ENCODE measurements at places on chromosomes 3 and 15.

DNA sequence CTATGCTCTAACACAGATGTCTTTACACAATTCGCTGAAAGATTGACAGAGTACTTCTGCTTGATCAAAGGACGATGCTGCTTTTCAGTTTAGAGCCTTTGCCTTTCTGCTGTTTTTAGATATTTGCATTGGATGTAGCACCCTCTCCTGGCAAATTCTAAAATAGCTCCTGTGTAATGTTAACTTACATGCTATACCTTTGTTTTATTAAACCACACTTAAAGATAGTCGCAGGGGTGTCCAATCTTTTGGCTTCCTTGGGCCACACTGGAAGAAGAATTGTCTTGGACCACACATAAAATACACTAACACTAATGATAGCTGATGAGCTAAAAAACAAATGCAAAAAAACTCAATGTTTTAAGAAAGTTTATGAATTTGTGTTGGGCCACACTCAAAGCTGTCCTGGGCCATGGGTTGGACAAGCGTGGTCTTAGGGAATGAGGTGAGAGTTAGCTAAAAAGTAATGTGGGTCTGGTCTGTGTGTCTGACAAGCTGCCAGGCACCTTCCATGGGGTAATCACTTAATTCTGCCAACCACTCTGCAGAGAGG lies 62.9 kb downstream of the ATG7 start:
- no peak for DNase-seq

DNA sequence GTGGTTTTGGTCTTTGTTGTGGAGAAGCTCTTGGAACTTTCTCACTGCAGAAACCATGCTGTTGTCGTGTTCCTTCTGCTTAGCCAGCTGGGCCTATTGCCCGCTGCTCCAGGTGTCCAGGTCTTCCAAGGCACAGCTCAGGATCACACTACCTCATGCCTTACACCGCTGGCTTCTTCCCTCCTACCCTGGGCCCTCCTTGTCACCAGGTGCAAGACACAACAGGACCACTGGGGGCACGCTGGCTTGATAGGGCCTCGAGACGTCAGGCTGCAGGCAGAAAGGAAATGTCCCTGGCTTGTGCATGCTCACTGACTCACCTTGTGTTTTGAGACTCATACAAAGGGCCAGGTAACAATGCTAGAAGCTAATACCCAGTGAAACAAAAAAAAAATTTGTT lies 32.3 kb downstream of the PAQR9 start:
- DNase-seq, result no peak

DNA sequence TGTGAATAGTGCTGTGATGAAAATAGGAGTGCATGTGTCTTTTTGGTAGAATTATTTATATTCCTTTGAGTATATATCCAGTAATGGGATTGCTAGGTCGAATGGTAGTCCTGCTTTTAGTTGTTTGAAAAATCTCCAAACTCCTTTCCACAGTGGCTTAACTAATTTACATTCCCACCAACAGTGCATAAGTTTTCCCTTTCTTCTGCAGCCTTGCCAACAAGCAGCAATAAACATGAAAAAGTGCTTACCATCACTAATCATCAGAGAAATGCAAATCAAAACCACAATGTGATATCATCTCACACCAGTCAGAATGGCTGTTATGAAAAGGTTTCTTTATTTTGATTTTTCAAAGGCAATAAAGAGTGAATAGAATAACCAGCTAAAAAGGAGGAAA lies 1105.9 kb downstream of the NAALADL2 start:
- DNase-seq, result no peak

DNA sequence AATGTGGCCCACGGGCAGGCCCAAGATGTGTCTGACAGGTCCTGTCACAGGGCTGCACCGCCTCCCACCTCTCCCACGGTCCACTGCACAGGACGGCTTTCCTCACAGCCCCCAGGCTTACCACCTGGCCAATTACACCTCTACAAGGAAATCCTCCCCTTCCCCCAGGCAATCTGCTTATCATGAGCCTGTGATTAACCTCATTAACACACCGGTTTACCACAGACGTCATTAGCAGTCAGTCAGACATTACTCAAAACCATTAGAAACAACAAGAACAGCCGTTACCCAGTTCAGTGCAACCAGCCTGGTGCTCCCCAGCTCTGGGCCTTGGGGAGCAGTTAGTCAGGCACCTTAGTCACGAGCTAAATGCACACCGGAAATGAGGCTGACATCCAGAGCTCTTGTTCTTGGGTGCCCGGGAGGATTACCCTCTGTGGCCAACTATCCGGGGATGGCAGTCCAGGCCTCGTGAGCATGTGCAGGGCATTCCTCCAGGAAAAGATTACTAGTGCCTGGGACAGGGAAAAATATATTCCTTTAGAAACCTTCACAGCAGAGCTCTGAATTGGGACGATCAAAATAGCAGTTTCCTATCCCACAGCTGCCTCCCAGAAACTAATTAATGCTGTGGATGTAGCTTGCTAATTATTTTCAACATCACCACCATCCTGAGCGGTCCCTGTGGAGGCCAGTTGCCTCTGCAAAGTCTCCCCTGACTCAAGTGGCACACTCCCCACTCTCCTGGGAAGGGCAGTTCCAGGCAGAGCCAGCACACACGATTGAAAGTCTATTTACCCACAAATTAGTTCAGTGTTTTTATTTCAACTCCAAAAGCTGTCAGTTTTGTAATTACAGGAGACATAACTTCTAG lies 117.4 kb upstream of the ZBED2 start:
- DNase-seq, result peak; percentile 28

DNA sequence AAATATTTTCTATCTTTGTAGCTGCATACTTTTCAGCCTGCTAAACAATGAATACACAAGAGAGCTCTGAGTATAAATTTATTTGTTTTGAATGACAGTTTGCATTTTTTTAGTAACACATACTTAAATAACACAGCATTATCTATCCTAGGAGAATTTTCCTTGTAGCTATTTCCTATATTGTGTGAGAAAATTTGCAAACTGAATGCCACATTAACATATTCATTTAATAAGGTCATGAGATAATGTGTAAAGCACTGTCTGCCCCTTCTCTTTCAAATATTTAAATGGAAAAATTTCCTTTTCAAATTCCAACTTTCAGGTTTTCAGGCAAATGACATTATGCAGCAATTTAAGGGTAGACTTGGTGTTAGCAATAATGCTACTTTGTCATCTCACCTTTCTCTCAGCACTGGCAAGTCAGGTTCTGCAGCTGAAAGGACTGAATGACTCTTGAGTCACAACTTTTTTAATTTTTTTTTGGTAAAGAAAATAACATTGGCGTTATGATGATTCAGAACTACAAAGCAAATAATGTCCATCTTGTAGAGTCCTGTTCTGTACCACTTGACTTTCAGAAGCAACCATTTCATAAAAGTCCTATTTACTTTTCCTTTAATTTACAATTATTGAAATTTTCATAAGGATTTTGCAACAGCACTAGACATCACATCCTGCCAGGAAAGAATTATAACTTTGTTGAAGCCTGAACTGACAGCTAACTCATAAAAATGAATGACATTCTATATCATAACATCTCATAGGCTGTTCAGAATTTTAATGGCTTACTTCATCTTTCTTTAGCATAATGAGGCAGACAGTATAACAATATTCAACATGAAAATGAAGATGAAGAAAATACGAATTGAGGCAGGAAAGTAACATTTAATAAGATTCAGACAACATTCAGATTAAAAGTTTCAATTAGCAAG lies 681.6 kb upstream of the SEMA6D start:
- no peak for DNase-seq

DNA sequence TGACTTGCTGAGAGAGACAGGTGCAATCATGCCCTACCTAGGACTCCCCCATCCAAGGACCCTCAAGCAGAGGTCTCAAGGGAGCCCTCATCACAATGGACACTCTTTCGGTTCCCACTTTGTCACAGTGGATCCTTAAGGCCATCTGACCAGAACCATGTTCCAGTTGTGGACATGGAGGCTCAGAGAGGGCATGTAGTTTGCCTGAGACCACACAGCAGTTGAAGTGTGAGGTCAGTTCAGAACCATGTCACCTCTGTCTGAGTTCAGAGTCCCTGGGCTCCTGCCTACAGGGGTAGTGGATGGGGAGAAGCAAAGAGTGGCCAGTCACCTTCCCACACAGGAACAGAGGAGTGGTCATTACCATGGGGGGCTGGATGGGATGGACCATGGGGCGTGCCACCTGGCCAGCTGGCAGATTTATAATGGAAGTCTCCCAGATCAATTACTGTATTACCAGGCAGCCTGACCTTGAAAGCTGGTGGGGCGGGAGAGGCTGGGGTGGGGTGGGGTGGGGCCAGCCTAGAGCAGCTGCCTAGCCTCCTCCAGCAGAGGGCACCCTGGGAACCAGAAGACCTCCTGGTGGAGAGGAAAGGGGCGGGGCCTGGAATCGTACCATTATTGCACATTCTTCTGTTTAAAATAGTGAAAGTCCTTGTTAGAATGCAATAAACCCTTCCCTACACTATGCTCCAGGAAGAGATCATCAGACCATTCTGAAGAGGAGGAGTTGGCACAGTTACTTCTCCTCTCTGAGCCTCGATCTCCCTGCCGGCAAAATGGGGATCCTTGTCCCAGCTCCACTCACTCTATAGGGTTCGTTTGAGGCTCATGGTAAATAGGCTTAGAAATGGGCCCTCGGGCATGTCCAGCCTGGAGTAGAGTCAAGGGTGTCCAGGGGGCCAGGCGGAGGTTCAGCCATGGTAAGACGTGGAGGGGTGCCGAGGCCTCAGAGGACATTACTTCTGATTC lies 26.9 kb upstream of the LINGO1 start:
- no peak for DNase-seq

DNA sequence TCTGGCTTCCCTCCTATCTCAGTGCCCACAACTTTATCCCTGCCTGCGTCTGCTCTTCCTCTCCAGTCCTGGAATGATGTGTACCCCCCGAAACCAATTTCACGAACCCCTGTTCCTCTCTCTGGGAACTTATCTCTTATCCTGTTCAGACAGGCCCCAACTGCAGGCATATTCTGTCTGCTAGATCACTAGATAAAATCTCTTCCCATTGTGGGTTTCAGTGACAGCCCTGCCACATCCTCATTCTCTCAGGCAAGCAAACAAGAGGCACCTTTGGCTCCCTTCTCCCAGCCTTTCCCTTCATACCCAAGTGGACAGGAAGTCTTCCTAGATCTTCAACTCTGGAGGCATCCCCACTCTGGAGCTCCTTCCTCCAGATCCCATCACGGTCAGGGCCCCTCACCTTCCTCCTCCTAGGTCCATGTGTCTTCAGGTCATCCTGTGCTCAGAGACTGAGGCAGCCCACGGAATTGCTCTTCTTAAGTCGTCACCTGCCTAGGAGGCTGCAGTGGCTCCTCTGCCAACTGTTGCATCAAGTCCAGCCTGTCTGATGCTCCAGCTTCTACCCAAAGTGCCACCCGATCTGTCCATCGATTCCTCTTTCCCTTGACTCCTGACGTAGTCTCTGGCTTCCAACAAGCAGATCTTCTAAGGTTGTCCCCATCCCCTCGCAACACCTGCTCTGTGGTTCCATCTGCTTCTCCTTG lies 190.8 kb downstream of the SLCO3A1 start:
- DNase-seq, result no peak

DNA sequence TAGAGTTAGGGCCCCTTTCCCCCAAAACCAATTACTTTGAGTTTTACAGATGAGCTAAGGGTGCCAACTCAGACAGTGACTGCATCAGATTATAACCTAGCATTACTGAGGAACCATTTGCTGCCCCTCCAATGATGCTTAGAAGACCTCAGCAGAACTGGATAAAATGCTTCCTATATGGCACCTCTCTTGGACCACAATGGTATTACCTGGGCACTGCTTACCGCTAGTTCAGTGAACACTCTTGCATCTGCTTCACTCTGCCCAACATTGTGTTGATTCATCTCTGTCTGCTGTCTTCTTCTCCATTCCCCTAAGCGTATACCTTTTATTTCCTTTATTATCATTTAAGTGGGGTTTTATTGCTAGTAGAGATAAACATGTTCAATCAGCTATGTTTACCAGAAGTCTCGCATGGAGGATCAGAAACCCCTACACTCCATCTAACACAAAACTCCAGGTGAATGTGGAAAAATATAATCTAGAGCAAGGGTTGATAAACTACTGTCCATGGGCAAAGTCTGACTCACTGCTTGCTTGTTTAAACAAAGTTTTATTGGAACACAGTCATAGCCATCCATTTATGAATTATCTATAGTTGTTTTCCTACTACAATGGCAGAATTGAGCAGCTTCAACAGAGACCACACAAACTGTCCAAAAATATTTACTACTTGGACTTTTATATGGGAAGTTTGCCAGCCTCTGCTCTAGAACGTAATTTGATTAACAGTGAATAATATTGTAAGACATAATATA lies 100.2 kb upstream of the PTX3 start:
- DNase-seq, result no peak

DNA sequence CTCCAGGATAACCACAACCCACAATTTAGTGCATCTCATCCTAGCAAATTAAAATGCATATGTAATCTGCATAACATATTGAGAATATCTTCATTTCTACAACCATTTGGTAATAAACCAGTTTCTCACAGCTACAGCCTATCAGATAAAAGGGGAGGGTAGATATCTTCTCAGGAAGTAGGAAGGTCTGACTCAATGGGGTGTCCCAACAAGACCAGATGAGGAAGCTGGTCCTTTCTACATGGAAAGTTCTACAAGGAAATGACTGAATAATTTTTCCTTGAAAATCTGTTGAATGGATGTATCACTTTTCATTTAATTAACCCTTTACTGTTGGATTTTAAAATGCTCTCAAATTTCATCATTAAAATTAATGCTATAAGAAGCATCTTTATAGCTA lies 17.4 kb upstream of the TMPRSS7 start:
- no peak for DNase-seq

GRCh38 chr3:68148447-68148846 lies 494.0 kb upstream of the SUCLG2 start:
- no peak for DNase-seq

DNA sequence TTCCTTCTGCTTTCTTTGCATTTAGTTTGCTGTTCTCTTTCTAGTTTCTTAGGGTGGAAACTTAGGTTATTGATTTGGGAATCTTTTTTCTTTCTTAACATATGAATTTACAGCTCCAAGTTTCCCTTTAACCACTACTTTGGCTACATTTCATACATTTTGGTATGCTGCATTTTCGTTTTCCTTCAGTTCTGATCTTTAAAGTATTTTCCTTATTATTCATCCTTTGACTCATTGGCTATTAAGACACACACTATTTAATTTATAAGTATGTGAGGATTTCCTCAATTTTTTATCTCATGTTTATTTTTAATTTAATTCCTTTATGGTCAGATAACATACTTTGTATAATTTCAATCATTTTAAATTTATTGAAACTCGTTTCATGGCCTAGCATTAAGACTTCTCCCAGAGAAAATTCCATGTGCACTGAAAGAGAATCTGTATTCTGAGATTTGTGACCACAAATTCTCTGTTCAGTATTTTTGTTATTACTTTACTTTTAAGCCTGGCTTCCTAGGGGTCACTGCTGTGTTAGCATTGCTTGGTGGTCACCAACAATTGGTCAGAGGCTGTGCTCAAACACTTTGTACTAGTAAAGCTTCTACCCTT lies 87.7 kb downstream of the CFAP20DC start:
- no peak for DNase-seq

GRCh38 chr3:1232276-1232675 lies 139.5 kb downstream of the CNTN6 start:
- no peak for DNase-seq

- no peak for DNase-seq
Measured at GRCh38 chr15:96115642-96116041, 214.9 kb upstream of the NR2F2 start.

GRCh38 chr15:81155375-81156218 lies 21.5 kb downstream of the CFAP161 start:
- no peak for DNase-seq

- no peak for DNase-seq
Measured at GRCh38 chr3:193701953-193702635, 109.1 kb downstream of the OPA1 start.

Data from NCI-H2107 (cell line).